ENCODE measurements at places on chromosomes 5 and 9.

- no peak for DNase-seq
These were observed 1.1 kb downstream of the EIF4E1B start for GRCh38 chr5:176631383-176632200.

- no peak for DNase-seq
These were observed 31.1 kb downstream of the SSBP2 start for GRCh38 chr5:81719743-81720345.

DNA sequence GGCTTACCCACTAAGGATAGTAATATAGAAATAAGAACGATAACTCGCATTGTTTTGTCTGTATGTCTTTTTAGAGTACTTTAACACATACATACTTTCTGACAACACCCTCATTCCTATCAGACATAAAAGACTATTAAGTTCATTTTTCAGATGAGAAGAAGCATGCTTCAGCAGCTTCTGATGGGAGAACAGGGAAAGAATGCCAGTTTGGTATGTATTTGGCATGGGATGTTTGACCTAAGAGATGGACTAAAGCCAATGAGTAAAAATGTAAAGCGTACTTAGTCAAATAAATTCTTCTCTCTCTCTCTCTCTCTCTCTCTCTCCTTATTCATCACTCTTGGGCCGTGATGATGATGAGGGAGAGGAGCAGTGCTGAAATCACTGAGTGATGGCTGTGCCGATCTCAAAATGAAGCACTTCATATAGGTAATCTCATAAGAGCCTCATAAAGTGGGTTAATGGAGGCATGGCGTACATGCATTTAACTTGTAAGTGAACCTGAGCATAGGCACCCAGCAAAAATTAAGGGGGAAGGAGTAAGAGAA is 71.5 kb downstream of the SLIT3 start:
- DNase-seq: peak; percentile 77

- DNase-seq: peak; percentile 94
These were observed 2.8 kb downstream of the TMEM171 start for GRCh38 chr5:73122875-73123810.

GRCh38 chr5:78287833-78288232 is 6.7 kb downstream of the AP3B1 start:
- DNase-seq: peak; percentile 81

- DNase-seq: peak; percentile 74
These were observed 24.3 kb upstream of the TRIM32 start for GRCh38 chr9:116662646-116663310.

DNA sequence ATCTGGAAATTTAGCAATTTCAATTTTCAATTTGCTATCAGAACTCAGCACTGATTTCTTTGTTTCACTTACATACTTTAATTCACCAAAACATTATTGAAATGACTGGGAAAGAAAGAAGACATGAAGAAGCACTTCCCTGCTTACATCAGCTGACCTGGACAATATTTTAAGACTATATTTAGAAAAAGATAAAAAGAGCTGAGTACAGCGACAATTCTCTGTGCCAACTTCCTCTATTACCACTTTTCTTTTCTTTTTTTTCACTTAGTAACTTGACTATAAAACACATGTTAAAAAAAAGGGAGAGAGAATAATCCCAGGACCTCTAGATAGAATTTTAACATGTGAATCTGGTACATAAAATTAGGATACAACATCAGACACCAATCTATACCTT is 35.6 kb downstream of the MEF2C start:
- DNase-seq: no peak

- no peak for DNase-seq
These were observed 23.6 kb downstream of the RASEF start for GRCh38 chr9:83039303-83039702.

DNA sequence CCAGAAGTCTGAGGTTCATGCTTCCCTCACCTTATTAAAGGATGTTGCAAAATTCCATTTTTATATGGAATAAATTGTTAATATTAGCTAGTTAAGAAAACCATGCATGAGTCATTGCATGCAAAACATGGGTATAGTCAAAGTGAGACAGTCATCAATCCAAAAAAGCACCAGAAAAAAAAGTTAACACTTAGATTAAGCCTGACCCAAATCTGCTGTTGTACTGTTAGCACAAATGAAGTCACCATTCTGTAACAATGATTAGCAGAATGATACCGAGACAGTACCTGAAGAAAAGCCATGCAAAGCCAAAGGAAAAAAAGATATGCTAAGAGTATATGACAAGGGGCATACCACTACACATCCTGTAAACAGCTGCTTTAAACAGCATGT is 49.5 kb downstream of the PKD2L2 start:
- no peak for DNase-seq

DNA sequence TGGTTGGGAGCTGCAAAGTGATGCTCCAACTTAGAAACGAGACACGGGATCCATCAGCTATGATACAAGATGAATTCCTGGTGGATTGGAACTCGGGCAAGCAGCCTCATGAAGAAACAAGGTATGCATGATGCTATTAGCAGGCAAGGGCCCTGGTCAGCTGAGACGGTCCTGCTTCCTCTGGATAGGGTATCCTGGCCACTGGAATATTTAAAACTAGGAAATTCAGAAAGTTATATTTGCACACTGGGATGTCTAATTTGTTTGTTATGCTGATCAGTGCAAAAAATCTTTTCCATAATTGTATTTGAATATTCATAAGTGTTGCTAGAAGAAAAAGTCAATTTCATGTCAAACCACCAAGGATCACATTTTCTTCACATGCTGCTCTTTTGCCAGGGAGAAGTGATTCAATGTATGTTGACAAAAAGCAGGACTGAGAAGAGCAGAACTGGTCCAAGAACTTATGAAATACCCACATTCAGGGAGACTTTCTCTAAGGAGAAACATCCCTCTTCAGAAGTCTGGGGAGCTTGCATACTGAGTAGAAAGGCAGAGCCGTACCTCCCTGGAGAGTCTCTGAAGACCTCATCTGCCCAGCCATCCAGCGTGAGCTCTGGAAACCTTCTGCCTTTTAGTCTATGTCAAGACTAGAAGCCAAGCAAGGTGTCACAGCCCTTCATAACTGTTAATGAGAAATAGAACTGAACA is 6.7 kb upstream of the NXNL2 start:
- DNase-seq: peak; percentile 67

GRCh38 chr5:98468188-98468869 is 305.1 kb upstream of the RGMB start:
- DNase-seq: peak; percentile 90

DNA sequence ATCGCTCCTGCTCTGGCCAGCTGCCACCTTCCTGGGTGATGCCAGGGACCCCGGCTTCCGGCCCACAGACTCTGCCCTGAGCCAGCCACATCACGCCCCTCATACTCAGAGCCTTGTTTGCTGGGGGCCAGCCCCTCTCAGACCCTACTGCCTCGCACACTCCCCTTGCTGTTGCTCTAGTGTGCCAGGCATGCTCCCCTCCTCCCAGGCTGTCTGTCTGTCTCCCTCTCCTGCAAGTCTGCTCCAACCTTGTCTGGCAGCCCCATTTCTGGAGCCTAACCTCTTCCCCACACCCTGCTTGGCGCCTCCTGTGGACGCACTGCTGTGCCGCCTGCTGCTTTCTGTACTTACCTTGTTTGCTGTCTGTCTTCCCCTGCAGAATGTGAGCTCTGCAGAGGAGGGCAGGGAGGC is 184.7 kb downstream of the HSPA4 start:
- DNase-seq: no peak
